ENCODE measurements at places on chromosomes 6 and 20.

- peak; percentile 66 for DNase-seq
Measured at GRCh38 chr20:20363799-20364592, 3.9 kb upstream of the INSM1 start.

- DNase-seq = no peak
Measured at GRCh38 chr6:753486-753885, 60.5 kb upstream of the EXOC2 start.

DNA sequence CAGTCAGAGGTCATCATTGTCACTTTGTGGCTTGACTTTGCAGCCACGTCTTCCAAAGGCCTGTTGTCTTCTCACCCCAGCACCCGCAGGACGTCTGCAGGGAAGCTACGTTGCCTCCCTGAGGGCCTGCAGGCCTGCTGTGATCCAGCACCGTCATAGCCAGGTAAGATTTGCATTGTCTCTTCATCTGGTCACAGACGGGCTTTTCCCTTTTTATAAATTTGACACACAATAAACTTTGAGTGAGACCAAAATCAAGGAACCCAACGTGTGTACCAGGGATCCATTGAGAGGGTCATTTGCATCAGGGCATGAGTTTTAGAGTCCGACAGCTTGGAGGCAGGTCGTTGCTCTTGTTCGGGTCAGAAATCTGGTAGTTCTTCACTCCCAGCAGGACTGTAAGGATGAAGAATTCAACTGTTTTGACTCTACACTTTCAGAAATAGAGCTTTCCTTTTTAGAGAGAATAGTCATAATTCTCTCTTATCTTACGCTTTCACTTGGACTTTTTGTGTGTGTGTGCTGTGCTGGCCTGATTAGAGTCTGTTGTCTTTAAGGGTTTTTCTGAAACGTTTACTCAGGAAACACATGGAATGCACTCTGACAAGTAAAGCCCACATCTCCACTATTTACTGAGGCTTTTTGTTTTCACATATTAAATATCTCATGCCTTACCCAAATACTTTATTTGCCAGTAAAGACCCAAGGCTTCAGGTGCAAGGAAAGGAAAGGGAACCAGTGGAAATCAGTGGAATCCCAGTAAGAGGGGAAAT, 177.2 kb upstream of the TAB2 start:
- DNase-seq = no peak

DNA sequence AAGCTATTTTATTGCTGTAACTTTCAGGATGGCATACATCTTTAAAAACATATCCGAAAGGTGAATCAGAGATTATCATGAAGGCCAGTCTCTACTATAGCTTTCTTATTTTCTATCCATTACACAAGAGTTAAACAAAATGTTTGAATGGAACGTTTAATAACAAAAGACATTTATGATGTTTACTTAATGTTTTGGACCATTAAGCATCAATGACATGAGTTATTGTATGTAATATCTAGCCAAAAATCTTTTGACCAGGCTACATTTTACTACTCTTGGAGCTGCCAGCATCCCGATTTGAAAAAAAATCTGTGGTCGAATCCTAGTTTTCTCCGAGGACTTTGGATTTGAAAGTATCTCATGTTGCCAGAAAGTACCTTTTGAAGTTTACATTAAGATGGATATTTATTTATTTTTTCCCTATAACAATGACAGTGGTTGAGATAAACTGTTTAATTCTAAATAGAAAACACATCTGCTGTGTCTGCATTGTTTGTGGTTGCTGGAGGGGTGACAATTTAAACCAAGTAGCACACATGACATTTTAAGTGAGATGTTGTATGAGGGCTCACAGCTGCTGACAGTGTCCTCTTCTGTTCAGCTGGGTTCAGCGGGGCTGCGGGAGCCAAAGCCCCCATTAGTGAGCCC, 293.7 kb upstream of the TCF21 start:
- no peak for DNase-seq

- no peak for DNase-seq
Measured at GRCh38 chr6:18269717-18270116, 5.4 kb upstream of the DEK start.

DNA sequence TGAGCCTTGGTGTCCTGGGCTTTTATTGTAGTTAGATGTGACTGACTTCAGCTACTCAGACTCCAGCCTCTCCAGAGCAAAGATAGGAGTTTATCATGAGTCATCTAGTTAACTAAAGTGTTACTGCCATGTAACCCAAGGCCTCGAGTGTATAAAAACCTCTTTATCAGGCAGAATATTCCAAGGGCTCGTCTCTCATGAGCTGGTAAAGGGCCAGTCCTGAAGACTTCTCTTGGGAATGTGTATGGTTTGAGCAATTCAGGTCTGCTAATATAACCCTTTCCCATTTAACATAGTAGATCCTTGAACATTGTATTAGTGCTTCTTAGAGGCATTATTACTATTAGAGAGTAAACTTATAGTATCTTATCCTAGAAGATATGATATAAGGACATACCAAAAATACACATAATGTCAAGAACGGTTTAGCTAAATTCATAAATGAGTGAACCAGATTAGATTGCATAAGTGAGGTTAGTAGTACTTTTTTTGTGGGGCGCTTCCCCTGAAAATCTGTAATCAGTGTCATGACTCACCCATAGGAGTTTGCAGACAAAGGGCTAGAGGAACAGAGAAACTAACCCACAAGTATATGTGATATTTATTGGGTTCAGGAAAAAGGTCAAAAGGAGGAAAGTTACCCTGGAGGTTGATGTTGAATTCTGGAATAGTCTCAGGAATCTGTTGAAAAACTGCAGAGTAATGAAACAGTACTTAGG, 16.0 kb downstream of the DSE start:
- no peak for DNase-seq

DNA sequence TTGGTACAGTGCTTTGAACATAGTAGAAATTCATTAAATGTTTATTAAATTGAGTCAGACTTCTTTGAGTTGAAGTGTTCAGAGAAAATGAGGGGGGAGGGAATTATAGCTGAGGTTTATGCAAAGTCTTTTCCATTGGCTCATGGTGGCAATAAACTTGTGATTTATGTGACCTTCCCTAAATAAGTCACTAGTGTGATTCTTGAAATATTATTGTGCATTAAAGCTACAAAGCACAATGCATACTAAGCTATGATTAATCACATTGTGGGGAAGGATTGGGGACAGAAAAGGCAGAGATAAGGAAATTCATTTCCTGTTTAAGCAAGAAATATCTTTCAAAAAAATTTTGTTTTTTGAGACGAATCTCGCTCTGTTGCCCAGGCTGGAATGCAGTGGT, 877.5 kb downstream of the TFAP2A start:
- no peak for DNase-seq

DNA sequence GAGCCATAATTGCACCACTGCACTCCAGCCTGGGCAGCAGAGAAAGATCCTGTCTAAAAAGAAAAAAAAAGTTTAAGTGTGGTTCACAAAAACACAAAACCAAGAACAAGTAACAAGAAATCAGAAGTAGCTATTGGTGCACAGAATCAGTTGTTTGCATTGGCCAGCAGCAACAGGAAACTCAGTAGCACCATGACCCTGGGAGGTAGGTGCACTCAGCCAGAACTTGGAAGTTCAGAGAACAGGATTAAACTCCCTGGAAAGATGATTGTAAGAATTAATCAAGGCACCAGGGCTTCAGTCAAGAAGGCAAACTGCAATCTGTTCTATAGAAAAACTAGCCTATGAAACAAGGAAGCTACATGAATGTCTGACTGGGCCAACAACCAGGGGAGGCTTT, 267.9 kb downstream of the COL12A1 start:
- DNase-seq = no peak

GRCh38 chr6:98927534-98927933, 20.2 kb downstream of the FBXL4 start:
- no peak for DNase-seq

DNA sequence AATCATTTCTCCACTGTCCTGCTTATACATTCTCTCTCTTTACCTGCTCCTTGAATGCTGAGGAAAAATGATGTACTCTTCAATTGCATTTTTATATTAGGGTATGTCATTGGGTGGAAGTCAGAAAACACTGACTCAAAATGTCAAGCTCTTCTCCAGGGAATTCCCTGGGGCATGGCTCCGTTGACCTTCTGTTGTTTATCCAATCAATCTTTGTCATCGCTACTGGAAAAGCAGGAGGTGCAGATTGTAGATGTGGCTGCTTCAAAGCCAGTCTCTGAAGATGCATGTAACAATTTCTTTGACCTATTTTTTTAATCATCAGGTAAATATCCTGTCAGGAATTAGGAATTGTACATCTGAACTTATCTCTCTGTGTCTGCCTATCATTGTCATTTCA, 63.9 kb upstream of the TENT5A start:
- no peak for DNase-seq

- no peak for DNase-seq
Measured at GRCh38 chr6:113365191-113365590, 492.0 kb upstream of the MARCKS start.

DNA sequence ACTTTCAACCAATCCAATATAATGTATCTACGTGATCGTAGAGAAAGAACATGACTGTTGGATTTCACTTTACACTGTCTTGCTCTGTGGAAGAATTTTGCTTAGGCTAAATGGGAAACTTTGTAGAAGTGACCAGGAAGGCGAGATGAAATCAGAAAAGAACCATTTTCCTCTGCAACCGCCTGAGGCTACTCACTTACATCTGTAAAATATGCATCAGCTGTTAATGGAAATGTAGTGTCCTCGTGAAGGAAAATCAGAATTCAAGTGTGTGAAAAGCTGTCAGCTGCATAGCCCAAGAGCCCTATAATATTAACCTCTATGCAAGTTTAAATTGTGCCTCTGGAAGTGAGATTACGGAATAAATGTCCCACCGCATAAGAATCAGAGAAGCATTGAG, 277.9 kb downstream of the C6orf118 start:
- DNase-seq = no peak

- no peak for DNase-seq
Measured at GRCh38 chr20:48433178-48433577, 394.6 kb downstream of the PREX1 start.

DNA sequence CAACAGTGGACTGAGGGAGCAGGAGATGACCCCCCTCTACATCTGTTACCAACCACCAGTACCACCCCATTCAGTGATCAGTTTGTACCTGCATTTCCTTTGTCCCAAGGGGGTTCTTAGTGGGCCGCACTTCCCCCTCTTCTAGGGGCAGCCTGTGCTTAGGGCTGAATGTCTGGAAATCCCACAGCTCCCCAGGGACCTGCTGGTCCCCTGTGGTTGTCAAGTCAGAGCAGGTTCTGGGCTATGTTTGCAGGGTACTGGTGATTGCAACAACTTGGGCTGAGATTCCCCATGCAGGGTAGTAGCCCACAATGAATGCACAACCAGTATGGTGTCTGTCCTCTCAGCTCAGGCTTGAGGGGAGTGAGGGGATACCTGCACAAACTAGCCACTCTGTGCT, 39.7 kb upstream of the COL10A1 start:
- DNase-seq = no peak

DNA sequence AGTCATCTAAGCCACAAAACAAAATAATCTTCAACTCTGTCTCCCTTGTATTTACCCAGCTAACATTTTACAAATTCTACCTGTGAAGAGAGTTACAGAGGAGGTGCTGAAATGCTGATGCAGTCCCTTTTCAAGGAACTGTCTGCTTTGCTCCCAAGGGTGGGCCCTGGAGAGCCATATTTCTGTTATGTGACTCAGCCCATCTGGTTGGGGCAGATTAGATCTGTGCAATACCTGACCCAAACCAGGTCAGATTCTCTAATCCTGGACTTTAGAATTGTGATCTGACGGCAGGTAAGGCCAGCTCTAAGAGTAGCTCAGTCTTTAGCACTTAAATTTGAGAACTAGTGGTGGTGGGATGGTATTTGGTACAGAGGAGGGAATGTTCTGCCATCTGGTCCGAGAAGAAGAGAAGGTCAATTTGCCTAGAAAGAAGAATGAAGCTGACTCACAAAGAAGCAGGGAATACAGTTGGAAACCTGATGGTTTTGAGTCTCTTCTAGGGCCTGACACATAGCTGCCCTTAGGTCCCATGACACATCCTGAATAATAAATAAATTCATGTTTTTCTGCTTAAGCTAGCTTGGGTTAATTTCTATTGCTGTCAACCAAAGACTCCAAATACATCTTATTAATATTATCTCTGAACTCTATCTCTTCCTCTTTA, 8.1 kb downstream of the ZNF311 start:
- no peak for DNase-seq

- no peak for DNase-seq
Measured at GRCh38 chr6:43738877-43739641, 31.0 kb upstream of the VEGFA start.

DNA sequence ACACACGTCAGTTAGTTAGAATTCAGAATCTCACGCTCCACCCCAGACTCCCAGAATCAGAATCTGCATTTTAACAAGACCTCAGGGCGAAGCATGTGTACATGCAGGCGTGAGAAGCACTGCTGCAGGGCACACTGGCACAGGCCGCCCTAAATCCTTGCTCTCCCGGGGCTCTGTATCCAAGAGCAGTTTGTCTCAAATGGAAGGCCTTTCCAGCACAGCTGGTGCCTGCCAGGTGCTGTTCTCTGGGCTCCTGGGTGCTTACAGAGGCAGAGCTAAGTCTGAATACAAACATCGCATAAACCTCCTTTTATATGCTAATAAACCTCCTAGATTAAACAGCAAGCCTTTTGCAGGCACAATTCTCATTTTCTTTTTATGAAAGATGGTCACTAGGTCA, 119.1 kb upstream of the CD93 start:
- DNase-seq = no peak

DNA sequence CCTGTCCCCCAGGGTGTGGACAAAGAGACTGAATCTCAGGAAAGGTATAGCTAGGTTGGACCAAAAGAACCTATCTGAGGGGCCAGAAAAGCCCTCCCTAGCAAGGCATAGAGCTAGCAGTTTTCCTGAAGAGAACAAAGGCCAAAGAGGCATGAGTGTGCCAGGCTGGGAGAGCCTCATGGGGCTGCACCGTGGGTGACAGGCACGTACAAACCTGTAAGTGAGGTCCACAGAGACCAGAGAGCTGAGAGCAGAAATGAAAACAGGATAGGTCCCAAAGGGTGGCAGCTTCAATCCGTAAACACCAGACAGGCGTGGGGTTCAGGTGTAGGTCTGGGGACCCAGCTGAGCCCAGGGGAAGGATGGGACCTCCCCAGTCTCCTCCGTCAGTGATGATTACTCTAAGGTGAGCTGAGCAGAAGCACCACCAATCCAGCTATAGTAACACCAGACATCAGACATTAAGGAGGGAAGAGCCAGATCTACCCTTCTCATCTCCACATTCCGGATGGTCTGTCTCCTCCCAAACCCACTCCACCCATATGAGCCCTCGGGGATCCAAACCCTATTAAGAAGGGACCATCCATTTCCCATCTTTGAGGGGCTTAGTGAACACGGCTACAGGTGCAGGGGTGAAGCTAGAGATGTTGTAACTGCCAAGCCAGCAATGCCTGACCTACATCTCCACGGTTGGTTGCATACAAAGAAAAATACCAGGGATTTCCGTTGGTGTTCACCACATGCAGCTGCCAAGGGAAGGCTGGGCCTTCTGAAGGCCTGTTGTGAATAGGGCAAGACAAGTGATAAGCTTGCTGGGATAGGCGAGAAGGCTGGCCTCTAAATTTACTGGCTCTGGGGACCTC, 38.3 kb downstream of the BCL2L1 start:
- DNase-seq = no peak

DNA sequence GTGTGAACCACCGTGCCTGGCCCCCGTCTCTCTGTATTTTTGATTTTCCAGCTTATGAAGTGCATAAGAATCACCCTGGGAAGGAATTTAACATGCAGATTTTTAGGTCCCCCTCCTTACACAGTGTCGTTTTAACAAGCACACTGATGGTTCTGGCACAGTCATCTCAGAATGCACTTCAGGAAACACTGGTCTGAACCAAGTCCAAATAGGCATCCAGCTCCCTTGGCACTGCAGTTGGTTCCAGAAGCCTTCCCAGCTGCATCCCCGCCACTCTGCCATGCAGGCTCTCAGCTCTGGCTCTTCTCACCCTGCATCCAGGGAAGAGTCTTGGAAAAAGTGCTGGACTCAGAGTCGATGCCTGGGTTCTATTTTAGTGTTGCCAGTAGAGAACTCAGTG, 20.1 kb downstream of the RIPOR2 start:
- no peak for DNase-seq
